ENCODE measurements at places on chromosomes 5 and 9.

- no peak for DNase-seq
Observed at GRCh38 chr5:102889033-102889432, 133.9 kb downstream of the PAM start.

- DNase-seq, result no peak
Observed at GRCh38 chr9:35706951-35707350, 17.2 kb upstream of the TPM2 start.

DNA sequence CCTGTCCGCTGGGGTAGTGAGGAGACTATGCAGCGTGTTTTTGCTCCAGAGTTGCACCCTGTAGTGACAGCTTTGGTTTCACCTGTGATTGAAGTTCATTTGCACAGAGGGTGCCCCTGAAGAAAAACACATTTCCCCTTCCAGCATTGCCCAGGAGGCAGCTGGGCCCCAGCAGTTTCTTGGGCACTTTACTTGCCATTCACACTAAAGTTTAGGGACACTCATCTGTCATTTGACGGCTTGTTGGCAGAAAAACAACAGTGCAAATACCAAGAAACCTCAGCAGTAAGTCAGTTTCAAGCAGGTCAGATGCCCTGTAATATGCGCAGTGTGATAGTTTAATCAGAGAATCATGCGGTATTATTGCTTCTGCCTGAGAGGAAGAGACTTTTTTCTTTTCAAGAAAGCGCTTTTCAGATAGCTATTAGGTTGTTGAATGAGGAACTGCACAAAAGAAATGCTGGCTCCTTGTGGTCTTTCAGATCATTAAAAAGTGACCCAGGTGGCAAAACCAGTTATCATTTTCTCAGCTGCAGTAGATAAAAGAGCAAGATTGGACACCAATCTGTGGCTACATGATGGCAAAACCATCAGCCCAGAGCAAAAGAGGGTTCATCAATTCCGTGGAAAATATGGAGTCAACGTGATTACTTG, 136.2 kb upstream of the PUM3 start:
- DNase-seq, result no peak

DNA sequence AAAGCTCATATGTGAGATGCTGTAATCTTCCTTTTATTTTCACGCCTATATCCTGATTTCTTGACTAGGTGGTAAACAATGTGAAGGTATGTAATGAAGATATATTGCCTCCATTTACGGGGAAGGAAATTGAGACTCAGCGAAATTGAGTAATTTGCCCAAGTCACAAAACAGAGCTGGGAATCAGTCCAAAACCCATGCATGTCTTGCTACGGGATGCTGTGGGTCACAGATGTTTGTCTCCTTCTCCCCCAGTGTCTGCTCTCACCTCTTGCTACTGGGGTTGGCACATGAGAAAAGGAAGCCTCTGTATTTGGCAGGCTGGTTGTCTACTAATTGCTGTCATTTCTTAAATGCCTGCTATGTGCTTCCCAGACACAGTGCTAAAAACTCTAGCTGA, 53.7 kb upstream of the TEX48 start:
- DNase-seq, result no peak

- DNase-seq, result peak; percentile 95
Observed at GRCh38 chr9:106892632-106893031, 29.7 kb downstream of the ZNF462 start.

GRCh38 chr5:143008809-143009521, 238.8 kb downstream of the ARHGAP26 start:
- peak; percentile 51 for DNase-seq

- DNase-seq, result no peak
Observed at GRCh38 chr5:28403846-28404245, 1365.5 kb upstream of the CDH9 start.

DNA sequence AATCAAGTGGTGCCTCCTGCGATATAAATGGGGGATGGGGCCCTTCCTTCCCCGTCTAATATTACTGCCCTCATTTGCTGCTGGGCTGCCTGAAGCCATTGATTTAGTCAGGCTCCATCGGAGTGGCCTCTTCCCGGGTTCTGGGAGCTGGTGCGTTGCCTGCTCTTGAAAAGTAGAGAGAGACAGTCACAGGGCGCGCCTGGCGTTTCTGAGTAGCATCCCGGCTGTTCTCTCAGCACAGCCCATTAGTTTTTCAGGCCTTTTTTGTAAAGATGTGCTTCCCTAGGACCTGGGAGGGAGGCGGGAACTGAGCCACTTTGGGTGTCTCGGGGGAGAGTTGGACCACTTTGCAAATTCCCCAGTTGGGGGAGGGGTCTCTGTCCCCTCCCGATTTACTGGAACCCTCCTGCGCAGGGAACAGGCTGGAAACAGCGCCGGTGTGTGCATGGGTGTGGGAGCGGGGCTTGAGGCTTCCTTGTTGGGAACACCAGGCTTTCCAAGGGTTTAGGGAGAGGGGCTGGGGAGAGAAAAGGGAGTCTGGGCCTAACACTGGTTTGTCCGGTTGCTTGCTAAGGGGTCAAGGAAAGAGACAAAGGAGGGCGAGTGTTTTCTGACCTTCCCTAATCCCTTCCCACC, 4.7 kb downstream of the PRDM6 start:
- no peak for DNase-seq

GRCh38 chr5:155148694-155149093, 135.1 kb downstream of the KIF4B start:
- DNase-seq, result no peak

DNA sequence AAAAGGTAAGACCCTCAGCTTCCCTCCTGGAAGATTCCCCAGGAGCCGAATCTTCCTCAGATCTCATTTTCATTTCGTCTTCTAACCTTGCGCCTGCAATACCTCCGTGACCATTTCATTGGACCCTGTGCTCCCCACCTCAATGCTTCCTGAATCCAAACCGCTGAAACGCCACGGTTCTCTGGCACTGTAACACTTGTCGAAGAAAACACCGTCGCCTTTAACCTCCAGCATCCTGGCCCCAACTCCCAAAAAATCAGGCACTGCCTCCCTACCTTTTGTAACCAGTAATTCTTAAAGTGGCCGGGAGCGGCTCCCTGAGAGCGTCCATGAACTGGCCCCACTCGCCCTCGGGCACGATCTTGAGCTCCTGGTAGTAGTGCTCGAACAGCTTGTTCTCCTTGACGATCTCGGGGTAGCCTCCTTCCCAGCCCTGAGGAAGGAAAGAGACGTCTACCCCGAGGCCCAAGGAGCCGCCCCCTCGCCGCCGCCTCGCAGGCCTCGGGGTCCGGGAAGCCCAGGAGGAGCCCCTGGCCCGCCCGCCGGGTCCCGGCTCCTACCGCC, 438 bp downstream of the NSUN2 start:
- DNase-seq, result peak; percentile 60

GRCh38 chr5:19488786-19489185, 499.2 kb downstream of the CDH18 start:
- no peak for DNase-seq

DNA sequence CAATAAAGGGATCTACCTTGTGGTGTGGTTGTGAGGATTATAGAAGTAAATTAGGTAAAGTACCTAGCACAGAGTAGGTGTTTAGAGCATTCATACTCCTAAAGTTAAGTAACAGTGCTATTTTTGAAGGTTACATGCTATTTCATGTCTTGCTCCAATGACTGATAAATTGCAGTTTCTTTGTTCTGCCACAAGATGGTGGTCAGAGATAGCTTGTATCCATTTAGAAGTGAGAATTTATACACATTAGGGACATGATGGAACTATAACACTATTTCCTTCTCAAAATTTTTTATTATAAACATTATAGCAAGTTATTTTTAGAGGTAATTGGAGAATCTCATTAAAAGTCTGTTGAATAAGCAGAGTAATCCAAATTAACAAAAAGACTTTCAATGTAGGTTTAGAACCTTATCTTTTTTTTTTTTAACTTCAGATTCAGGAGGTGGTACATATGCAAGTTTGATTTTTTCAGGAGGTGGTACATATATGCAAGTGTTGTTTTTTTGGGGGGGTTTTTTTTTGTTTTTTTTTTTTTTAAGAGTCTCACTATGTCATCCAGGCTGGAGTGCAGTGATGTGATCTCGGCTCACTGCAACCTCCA, 17.1 kb downstream of the MTREX start:
- DNase-seq, result peak; percentile 74

DNA sequence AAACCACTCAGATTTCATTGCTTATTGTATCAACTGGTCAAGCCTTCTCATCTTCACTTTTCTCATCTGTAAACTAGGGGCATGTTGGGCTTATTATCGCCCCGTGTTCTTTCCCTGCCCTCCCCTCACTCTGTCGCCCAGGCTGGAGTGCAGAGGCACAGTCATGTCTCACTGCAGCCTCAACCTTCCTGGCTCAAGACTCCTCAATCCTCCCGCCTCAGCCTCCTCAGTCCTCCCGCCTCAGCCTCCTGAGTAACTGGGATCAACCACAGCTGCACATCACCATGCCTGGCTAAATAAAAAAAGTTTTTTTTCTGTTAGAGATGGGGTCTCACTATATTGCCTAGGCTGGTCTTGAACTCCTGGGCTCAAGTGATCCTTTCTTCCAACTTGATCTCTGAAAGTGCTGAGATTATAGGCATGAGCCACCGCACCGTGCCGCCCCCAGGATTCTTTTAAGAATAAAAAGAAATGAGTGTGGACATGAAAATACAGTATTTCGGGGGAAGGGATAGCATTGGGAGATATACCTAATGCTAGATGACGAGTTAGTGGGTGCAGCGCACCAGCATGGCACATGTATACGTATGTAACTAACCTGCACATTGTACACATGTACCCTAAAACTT, 2.0 kb downstream of the MAML1 start:
- DNase-seq, result no peak

- no peak for DNase-seq
Observed at GRCh38 chr9:129363216-129363873, 185.3 kb upstream of the IER5L start.

- peak; percentile 86 for DNase-seq
Observed at GRCh38 chr5:78699552-78700153, 51.1 kb upstream of the LHFPL2 start.

GRCh38 chr5:36820900-36821299, 55.7 kb upstream of the NIPBL start:
- DNase-seq, result no peak

- peak; percentile 3 for DNase-seq
Observed at GRCh38 chr5:37437711-37438110, 58.6 kb downstream of the WDR70 start.

DNA sequence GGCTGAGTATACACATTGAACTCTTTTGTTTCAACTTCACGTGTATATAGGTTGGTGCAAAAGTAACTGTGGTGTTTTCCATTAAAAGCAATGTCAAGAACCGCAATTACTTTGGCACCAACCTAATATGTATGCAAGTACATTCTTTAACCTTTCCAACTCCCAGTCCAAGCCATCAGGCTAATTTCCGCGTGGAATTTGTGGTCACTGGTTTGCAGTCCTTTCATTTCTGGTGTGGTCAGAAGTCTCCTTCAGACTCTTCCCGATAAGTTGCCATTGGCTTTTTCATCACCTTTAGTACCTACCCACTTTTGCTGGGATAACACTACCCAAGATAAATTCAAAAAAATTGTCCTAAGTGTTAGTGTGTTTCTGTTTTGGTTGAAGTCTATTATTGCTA, 84.0 kb downstream of the RGS3 start:
- DNase-seq, result no peak

DNA sequence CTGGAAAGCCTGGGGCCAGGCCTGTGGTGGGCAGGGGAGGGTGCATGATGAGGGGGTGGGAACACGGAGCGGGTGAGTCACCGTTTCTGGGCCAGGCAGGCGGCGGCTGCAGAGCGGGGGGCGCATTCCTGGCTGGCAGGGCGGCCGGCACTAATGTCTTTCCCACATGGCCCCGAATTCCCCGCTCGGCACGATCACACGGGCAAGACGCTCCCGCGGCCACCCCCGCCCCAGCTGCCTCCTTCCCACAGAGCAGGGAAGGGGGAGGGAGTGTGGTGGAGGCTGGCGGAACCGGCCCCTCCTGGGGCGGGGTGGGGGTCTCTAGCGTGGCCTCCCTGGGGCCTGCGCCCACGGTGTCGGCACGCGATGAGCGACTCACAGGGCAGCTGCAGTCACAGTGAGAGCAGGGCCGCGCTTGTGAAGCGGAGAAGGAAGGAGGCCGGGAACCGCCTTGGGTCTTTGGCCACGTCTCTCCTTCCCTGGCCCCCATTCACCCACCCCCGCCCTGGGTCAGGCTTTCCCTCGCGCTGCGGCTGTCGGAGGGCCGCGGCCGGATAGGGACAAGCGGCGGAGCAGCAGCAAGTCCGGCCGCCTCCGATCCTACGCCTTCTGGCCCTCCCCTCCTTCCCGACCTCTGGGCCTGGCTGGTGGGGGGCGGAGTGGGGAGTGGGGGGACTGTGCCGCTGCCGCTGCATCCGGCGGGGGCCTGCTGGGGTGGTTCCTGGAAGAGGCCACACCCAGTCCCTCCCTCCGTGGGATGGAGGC, 48.9 kb downstream of the CXXC5 start:
- peak; percentile 95 for DNase-seq

- no peak for DNase-seq
Observed at GRCh38 chr5:159564031-159564430, 233.7 kb upstream of the IL12B start.

DNA sequence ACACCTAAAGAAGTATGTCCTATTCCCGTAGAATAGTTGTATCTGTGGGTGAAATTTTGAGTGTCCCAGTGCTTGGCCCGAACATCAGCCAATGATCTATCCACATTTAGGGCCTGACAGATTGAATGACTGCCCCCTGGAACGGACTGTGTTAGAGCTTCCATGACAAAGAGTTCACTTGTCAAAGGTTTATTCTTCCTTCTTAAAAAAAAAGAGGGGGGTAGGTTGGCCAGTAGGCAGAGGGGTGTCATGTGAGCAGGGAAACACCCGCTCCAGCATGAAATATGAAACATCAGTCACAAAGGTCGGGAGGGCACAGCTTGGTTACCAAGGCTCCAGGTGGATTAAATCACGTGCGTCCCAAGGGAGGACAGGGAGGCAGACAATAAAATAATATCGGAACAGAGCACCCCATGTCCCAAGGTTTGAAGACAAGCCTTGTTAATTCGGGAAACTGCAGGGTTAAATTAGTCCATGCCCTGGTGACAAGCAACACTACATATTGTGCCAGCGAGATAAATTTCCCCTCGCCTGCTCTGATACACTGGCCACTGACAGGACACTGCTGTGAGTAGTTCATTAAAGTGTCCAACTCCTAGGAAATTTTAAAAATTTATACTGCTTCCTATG, 401.2 kb downstream of the IRX1 start:
- no peak for DNase-seq

- DNase-seq, result no peak
Observed at GRCh38 chr9:37617161-37617560, 24.8 kb upstream of the TOMM5 start.

DNA sequence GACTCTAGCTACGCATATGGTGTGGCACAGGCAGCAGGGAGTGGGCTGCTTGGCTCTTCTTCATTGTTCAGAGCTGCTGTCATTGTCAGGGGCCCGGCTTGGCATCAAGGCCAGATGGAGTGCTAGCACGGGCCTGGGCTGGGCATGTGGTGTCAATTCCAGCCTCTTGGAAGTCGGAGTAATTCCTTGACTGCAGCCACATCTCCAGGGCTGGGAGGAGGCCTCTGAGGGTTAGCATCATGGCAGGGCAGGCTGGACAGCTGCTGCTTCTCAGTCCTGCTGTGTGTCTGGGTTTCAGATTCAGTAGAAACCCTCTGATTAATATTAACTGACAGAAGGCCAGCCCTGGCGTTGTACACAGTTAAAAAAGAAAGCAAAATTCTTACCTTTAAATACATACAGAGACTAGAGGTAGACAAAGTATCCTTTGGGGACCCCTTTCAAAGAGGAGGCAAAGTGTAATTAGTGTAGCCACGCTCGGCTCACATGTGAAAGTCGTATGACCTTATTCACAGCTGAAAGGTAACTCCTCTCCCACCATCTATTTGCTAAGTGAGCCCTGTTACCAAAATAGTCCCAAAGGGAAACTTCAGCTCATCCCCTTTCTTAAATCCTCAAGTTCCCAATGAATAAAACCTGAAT, 126.4 kb downstream of the DOCK2 start:
- DNase-seq, result peak; percentile 19

- DNase-seq, result no peak
Observed at GRCh38 chr5:110324876-110325275, 401.6 kb downstream of the TMEM232 start.
